D721Med (cell line): ENCODE measurements at places on chromosomes 11 and 22.

DNA sequence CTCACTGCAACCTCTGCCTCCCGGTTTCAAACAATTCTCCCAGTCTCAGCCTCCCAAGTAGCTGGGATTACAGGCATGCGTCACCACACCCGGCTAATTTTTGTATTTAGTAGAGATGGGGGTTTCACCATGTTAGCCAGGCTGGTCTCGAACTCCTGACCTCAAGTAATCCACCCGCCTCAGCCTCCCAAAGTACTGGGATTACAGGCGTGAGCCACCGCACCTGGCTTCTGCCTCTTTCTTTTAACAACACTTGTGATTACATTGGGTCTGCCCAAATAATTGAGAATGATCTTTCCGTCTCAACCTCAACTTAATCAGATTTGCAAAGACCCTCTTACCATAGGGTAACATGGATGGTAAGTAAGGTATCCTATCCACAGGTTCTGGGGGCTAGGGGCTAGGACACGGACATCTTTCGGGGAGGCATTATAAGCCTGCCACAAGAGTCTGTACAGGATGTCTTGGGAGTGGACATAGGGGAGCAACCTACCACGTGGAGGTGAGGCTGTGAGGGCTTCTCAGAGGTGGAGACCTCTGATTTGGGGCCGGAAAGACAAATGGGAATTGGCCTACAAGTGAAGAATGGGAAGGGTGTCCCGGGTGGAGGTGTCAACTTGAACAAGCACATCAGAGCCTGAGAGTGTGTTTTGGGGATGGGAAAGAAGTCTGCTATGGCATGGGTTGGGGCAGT is 2.7 kb upstream of the CBX6 start:
- DNase-seq = no peak

- DNase-seq = no peak
Measured at GRCh38 chr22:23516304-23516703, 63.8 kb downstream of the IGLL1 start.

DNA sequence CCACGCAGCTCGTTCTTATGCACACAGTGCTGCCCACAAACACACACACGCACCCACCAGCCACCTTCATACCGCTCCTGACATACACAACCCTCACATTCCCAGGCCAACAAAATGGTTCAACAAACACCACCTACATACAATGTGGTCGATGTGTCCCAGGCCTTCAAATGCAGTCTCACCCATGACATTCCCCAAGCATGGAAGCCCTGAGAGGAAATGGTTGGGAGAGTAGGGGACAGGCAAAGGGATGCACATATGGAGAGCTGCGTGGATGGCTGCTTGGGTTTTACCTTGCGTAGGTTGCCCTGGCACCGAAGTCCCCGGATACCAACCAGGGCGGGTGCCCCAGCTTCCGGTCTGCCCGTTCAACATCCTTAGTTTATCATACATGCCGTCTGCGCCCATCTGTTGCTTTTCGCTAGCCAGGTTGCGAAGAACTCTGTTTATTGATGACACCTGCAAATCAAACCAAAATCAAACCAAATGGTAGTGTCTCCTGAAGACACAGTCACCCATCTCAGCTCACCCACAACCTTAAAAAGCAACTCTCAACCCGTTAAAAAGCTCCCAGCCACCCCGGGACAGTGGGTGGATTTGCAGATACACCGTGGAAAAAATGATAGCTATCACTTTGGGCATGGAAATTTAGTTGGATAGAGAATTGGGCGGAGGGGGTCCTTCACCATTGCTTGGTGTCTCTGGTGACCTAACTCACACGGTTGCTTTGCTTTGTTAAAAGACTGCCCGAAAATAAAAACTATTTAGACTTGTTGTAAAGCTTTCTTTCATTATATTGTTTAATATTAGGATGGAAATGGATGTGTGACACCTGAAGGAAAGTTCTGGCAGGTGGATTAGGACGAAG is 10.5 kb downstream of the PAX6 start:
- no peak for DNase-seq

DNA sequence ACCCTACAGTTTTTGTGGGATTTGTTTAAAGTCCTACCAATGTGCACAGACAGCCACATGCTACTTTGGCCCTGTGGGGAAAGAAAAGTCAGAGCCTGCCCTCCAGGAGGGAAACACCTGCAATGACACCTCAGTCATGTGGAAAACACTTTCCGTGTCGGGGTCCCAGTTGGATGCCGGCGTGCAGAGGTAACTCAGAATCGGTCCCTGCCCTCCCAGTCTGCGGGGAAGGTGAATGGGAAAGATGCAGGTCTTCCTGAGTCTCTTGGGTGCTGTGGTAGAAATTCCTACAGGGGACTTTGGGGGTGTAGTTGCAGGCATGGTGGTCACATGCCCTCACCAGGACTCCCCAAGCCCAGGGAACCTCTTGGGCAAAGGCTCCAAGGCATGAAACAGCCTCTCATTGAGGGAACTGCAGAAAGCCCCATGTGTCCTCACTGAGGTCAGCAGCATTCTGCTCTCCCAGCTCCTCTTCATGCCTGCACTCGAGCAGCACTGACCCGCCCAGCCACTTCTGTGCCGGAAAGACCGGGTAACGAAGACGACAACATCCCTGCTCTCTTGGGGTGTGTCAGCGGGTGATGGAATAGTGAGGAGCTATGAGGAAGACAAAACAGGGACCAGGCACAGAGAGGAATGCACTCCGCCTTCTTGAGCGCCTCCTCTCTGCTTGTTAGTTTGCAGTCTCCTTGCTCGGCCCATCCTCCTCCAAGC is 4.7 kb downstream of the RIBC2 start:
- no peak for DNase-seq

GRCh38 chr11:128029219-128029722 is 558.1 kb downstream of the ETS1 start:
- no peak for DNase-seq

- no peak for DNase-seq
Measured at GRCh38 chr11:104148074-104148473, 15.9 kb downstream of the PDGFD start.

GRCh38 chr22:19815823-19816290 is 38.8 kb downstream of the GNB1L start:
- no peak for DNase-seq

- DNase-seq = no peak
Measured at GRCh38 chr11:71086687-71087258, 165.6 kb downstream of the SHANK2 start.

GRCh38 chr11:112882494-112883381 is 78.5 kb upstream of the NCAM1 start:
- DNase-seq = no peak

DNA sequence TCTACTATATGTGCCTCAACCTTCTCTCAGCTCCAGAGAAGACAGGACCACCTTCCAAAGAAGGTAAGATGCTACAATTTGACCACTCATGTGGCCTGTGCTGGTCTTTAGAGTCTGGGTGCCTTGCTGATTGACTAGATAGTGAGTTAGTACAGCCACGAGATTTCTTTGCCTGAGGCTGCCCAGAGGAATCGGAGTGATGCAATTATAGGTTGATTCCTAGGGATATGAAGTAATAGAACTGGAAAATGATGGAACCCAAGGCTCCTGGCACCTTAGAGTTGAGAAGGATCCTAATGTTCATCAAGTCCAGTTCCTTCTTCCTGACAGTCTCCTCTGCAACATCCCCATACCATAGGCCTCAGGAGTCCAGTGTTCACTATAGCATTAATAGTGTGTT is 46.5 kb upstream of the CCDC134 start:
- DNase-seq = no peak

DNA sequence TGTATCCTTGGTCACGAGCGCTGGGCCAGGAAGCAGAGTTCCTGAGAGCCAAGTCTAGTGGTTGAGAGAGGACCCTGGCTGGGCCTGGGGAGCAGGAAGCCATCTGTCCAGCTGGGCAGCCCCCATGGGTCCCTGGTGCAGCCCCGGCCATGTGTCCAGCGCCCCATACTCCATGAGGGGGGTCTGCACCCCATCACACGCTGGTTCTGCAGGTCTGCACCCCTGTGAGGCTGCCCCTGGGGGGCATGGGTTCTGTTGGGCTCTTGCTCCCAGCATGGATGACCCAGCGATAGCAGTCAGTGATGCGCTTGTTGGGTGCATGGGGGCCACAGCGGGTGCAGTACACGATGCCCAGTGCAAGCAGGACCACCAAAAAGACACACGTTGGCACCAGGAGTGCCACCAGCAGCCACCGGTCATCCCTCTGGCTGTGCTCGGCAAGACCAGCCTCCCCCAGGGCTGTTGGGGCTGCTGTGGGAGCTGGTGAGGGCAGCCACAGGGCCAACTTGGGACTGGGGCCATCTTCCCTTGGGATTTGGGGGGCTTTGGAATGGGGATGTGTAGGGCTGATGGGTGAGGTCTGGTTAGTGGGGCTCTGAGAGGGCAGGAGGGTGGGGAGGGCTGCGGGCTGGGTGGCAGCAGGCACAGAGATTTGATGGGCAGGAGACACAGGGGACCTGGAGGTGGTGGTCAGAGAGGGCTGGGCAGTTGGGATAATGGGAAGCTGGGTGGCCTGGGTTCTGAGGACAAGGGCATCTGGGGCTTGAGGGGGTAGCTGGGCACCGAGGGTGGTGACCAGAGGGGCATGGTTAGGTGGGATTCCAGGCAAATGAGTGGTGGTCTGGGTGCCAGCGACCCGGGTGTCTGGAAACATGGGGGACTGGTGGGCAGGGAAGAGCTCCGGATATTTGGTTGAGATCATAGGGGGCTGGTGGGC is 2.0 kb downstream of the CD248 start:
- DNase-seq = no peak

DNA sequence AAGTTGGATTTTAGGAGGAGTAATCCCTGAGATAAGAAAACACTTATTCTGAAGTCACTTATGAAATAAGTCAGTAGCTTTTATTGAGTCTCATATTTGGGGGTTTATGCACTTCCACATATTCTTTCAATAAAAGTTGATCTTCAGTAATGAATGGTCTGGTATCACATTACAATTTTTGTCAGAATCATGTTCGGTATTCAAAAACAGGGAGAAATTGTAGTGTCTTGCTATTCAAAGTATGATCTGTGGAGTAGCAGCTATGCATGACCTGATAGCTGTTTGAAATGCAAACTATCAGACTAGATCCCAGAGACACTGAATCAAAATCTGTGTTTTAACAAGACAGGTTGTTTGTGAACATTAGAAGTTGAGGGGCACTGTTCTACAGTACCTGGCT is 857.6 kb downstream of the METTL15 start:
- DNase-seq = no peak

DNA sequence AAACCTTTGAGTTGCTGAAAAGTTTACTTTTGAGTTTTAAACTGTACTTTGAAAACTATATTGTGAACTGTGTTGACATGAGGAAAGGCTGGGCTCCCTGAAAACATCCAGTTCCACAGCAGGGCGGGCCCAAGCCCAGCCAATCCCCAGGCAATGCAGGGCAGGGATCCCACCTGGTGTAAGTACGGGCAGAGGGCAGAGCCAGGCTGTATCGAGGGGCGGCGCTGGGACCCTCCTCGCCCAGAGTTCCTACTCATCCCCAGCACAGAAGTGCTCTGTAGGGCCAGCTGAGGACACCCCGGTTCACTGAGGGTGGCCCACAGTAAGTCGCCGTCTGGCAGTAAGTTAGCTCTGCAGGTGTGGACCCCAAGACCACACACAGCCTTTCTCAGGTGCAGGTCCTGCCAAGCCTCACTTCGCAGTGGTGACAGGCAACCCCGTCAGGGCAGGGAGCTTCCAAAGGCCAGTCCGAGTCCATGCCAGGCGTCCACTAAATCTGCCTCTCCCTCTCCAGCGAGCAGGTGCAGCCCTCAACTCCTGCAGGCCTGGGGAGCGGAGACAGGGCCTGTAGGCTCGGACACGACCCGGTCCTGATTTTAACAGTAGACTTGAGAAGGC is 6.3 kb downstream of the RASSF7 start:
- DNase-seq = no peak

DNA sequence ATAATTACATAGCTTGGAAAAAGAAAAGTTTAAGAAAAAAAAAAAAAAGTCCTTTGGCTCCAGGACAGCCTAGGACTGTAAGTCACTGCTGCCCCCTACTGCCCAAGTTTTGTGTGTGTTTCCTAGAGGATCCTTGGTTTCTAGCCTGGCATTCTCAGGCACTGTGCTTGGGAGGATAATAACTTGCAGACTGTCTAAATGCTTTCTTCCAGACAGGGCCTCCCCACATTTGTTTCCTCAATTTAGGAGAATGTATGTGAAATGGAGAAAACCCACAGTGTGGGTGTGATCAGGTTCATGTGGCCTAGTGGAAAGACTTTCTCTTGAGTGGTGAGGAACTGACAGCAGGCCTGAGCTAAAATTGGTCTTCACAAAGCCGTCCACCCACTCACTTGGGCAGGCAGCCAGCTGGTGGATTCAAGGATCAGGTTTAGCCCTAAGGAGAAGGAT is 191.0 kb downstream of the NAV2 start:
- DNase-seq = no peak

GRCh38 chr11:20609727-20610707 is 10.6 kb downstream of the SLC6A5 start:
- DNase-seq = peak; percentile 57

- DNase-seq = no peak
Measured at GRCh38 chr11:56845121-56845732, 96.7 kb upstream of the OR9G4 start.

DNA sequence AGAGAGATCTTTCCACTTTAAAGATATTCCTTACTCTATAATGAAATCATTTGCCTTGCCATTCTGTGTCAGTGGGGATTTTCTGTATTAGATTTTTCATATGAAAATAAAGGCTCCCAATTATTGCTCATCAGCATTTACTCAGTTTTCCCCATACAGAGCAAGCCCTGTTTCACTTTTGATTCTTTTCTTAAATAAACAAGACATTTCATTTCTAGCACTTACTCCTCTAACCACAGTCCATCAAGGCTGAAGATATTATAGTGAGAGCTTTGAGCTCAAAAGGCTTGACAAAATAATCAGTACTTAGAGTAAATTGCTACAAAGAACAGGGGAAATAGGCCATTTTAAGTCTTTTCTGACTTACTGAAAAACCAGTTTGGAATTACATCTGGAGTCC is 385.1 kb downstream of the LRRC4C start:
- no peak for DNase-seq

DNA sequence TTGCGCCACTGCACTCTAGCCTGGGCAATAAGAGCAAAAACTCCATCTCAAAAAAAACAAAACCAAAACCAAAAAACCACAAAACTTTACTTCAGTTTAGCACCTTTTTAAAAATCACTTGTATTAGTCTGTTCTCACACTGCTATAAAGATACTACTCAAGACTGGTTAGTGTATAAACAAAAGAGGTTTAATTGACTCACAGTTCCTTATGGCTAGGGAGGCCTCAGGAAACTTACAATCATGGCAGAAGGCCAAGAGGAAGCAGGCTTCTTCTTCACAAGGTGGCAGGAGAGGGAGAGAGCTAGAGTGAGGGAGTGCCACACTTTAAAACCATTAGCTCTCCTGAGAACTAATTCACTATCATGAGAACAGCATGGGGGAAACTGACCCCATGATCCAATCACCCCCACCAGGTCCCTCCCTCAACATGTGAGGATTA is 261.3 kb downstream of the TMEM135 start:
- no peak for DNase-seq

GRCh38 chr11:42901084-42901483 is 410.7 kb upstream of the API5 start:
- no peak for DNase-seq
